Activated naive CD4-positive, alpha-beta T cell treated with anti-CD3 and anti-CD28 coated beads, Interleukin-2, amount 10 ng/mL, durations not matched to agents 7 days and 5 days (primary cell): ENCODE measurements at places on chromosomes 2 and 18.

DNA sequence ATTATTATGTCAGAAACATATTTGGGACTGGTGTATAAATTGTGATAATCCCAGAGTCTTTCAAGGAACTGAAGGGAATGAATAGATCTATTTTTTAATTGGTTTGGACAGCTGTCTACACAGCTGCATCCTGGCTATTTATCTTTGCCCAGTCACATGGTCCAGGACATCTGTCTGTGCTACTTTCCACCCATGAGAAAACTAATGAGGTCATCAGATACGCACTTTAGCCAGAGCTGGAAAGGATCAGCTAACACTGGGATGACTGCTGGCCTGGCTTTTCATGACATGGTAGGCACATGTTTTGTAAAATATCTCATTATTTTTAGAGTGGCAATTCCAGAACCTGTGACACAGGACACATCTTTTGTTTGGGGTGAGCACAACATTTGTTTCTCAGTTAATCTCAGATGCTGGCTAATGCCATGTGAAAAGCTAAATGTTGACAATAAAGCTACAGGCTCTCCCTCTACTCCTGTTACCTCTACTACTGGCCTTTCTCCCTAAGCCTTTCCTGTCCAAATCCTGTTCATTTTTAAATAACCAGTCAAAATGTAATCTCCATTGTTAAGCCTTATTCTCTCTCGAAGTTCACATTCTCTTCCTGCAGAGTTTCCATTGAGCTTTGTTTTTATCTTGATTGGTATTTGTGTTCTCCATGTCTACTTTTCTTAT is 500.7 kb downstream of the RIT2 start:
- no peak for DNase-seq

DNA sequence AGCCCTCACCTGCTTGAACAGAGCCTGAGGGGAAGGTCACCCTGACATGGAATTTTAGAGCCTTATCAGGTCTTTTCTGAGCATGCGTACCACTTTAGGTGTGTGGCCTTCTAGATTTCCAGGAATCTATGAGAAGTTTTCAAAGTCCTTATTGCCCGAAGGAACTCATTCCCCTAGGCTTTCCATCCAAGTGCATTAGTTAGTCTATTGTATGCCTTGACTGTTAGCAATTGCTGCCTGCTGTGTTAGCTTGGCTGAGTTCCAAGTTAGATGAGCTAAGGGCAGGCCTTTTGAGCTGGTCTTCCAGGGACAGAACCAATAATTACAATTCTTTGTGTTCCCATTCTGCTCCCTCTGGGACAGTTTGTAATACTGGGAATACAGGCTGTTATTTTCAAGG is 30.8 kb upstream of the PUM2 start:
- no peak for DNase-seq

DNA sequence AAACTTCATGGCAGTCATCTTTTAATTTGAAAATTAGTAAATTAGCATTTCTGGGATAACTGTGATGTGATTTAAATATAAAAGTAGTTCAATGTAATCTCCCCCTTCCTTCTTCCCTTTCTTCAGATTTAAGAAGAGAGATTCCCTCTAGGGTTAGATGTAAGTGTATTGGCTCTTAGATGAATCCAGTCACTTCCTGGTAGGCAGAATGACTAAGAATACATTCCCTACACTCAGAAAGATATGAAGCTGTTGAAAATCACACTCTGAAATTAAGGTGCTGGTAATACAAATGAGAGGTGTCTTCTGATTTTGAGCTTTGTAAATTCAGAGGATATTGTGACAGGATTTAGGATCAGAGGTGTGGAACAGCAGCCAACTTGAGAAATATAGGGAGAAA is 71.6 kb downstream of the TDRD15 start:
- no peak for DNase-seq

- DNase-seq = no peak
Measured at GRCh38 chr2:60861736-60862135, 19.6 kb upstream of the REL start.

DNA sequence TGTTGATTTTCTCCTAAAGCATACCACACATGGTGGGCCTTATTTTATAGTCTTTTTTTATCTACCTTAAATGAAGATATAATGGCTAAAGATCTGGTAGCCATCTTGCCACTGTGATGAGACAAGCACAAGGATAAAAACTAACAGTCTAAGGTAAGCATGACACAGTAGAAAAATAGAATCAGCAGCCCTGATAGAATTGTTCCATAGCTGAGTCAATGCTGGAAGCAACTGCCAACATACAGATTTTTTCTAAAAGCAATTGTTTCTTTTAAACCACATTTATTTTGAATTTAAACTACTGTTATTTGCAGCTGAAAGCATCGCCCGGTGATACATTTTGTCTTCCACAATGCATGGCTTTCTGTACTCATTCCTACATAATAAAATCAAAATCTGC is 1091.5 kb upstream of the CHAC2 start:
- DNase-seq = no peak

GRCh38 chr2:206548383-206548782 is 93.9 kb upstream of the FAM237A start:
- DNase-seq = no peak

GRCh38 chr2:60365556-60365955 is 187.9 kb downstream of the BCL11A start:
- DNase-seq = no peak

- DNase-seq = no peak
Measured at GRCh38 chr2:152864601-152865149, 146.3 kb downstream of the ARL6IP6 start.

- no peak for DNase-seq
Measured at GRCh38 chr18:33440060-33441043, at the start of gene CCDC178. Gene CCDC178 (minus strand): TSS chr18:33440721. CDS start chr18:33412088, 28,633 bp downstream.

GRCh38 chr2:189369566-189369965 is 71.7 kb upstream of the WDR75 start:
- no peak for DNase-seq

- DNase-seq = peak; percentile 17
Measured at GRCh38 chr2:95347681-95348608, 50.8 kb downstream of the KCNIP3 start.

DNA sequence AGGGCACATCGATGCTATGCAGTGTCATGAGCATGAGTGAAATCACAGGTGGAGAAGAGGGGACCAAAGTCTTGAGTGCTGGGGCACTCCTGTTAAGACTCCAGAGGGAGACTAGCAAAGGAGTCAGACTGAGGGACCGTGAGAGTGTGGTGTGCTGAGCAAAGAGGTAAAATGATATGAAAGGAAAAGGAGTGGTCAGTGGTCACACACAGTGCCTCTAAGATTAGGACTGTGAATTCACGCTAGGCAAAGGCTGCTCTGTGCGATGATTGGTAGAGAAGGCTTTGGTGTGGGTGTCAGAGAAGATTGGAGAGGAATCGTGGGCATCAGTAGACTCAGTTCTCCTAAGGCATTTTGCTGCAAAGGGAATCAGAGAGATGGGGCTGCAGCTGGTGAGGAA is 12.8 kb downstream of the SOCS6 start:
- DNase-seq = no peak

GRCh38 chr2:71506222-71507153 is 53.1 kb downstream of the DYSF start:
- DNase-seq = no peak

DNA sequence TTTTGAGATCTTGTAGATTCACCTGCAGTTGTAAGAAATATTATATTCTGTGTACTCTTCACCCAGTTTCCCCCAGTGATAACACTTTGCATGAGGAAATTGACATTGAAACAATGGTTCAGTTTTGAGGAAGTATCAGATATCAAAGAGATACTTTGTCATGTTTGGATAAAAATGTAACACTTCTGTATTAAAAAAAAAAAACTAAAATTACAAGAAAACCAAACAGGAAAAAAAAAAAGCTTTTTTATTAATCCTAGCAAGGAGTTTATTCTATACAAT is 204.0 kb downstream of the ARL4C start:
- no peak for DNase-seq

GRCh38 chr2:29847886-29848285 is 73.5 kb downstream of the ALK start:
- no peak for DNase-seq

GRCh38 chr2:235032466-235032865 is 80.6 kb downstream of the SH3BP4 start:
- no peak for DNase-seq

- no peak for DNase-seq
Measured at GRCh38 chr2:25184254-25184653, 15.9 kb upstream of the POMC start.

DNA sequence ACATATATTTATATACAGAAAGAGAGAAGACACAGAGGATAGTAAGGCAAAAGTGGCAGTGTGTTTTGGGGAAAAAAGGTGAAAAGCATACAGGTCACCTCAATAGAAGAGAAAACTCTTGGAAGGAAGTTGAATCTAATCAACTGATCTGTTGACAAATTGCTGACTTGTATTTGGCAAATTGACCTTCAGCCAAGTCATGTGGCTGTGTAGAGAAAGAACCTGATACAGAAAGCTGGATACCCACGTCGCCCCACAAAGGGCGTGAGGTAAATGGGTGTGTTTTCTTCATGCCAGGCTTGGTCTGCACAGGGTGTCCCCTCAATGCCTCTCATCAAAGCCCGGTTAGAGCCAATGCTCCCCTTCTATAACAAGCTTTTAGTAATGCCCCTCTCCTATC is 230.0 kb upstream of the KLHL29 start:
- no peak for DNase-seq

DNA sequence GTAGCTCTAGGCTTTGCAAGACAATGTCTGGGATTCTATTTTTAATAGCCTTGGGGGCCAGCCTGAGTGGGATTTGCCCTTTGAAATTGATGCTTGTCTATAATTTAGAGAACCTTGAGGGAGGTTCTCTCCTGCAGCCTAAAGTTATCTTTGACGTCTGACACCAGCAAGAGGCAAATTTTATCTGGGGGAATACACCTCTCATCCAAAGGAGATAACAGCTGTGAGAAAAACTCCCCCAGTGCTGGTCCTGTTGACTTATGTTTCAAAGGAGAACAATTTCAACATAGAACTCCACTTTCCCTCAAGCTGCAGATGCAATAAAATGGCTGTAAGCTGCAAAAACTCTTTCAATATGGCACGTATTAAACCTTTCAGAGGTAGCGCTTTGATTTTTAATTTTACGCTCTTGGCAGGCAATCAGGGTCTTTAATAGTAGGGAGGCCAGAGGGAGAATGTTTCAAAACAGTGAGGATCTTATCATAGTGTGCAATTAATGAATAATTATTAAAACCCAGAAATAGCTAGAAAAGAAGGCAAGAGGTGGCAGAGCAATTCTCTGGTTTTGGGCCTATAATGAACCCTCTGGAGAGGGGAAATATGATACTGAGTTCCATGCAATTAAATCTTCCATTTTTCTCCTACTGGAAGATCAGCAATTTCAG is 62.4 kb downstream of the LYPD1 start:
- DNase-seq = no peak

DNA sequence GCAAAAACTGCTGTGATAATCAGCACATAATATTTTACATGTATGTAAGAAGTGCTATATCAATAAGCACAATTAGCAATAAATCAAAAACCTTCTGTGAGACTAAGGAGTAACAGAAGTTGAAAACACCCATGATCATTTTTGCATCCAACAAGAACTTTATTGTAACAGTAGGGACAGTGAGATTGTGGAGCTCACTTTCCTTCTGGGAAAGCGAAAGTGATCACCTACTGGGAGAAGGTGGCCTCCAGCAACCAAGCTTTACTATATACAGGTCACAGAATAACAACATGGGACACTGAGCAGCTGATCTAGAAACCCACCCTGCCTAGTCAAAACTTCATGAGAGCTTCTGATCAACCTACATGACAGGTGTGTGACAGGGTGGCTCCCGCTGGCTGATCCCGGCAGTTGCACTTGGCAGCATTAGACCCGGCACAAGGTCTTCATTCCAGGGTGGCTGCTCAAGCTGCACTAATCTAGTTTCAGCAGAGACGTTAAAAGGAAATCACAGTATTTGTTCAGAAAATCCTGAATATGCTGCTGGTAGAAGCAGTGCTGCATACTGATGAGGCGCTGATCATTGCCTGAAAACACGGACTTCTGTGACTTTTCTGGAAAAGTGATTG is 63.5 kb upstream of the ARL5A start:
- DNase-seq = no peak

DNA sequence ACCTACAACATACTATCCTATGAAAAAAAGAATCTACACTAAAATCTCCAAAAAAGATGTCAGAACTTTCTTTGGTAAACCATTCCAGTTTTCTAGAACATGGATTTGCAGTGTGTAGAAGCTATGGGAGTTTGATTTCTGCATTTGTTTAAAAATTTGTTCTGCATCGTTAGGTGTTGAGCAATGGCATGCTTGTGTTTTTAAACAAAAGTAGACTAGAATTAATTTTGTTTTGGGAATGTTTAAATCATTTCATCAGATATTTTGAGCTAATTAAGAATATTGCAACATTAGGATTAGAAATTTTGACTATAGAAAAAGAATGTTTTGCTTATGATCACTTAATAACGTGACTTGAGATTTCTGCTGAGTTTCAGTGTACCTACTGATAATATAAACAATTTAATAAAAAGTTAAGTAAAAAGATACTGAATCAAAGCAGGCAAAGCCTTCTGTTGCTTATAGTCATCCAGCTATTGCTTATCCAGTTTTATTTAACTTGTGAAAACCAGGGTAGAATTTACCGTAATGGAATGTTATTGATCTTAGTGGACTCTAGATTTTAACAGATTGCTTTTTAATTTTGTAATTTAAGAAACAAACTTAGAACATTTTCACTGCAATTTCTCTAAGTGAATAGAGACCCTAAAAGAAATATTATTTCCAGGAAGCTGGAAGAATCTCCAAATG is 7.2 kb upstream of the TMEM182 start:
- DNase-seq = no peak

DNA sequence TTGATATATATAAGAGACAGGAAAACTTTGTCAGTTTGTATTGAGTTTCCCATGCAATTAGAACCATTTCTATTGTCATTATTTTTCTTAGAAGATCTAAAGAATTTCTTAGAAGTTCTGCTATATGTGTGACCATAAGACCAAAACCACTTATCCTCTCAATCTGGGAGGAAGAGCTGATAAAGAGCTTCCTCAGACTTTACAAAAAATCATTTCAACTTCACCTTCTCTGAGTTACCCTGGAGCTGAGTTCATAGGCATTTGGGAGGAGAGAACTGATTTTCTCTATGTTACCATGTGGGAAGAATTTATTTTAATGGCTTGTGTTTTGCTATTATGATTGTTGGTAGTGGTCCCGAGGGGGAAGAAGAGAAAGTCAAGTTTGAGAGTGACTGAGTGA is 329.3 kb downstream of the GPD2 start:
- DNase-seq = no peak

- DNase-seq = no peak
Measured at GRCh38 chr18:36650906-36651305, 177.9 kb downstream of the TPGS2 start.

DNA sequence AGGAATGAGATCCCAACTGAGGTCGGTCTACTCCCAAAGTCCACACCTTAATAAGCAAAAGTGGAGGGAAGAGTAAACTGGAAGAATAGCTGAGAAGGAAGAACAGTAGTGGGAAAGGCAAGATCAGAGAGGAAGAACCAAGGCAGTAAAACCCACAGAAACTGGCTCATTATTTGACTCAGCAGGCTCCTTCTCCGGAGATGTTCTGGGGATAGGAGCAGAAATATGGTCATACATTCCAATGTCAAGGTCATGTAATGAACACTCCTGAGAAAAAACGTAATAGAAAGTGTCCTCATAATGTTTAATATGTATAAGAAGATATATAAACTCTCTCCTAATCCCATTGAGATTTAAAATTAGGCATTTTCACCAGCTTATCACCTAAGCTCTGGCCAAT is 39.5 kb downstream of the STK39 start:
- no peak for DNase-seq
